ENCODE measurements at places on chromosomes 5 and 9.

DNA sequence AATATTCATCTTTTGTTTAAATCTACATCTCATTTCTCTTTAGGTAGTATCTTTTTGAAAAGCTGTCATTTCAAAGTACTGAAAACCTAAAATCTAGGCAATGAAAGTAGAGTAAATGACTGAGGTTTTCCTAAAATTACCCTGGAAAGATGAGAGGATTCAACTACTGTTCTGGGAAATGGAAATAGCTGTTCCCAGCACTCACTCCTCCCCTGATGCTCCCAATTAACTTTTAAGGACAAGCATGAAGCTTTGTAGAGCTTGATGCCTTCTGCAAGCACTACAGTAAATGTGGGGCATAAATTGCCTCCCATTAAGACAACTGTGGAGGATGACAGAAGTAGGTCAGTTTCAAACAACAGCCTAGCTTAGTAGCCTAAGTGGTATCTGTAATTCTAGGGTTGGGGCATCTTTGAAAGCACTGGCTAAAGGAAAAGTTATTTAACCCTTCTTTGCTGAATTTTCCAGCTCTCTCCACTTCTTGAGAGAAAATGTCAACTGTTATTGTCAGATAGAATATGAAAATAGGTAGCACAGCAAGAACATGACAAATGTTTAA, 100.2 kb upstream of the GNA14 start:
- H3K36me3 ChIP-seq: no peaks in the 10 kb centered on the region
- H3K4me1 ChIP-seq: peaks cover 5% of the 10 kb centered on the region
- no peak overlapping the region for H3K4me3 ChIP-seq
- no peak overlapping the region for H3K27ac ChIP-seq
- no peak for DNase-seq

GRCh38 chr9:5714501-5715401, 85.8 kb downstream of the RIC1 start:
- H3K36me3 ChIP-seq: peaks cover 21% of the 10 kb centered on the region
- H3K27me3 ChIP-seq: no peaks in the 10 kb centered on the region
- peak; percentile 4 for DNase-seq
- H3K27ac ChIP-seq: no peak overlapping the region

GRCh38 chr5:95084757-95085156, 200.1 kb downstream of the MCTP1 start:
- no peaks in the 10 kb centered on the region for H3K27me3 ChIP-seq
- H3K36me3 ChIP-seq: no peaks in the 10 kb centered on the region
- H3K4me1 ChIP-seq: no peaks in the 10 kb centered on the region
- H3K4me3 ChIP-seq: no peak overlapping the region

DNA sequence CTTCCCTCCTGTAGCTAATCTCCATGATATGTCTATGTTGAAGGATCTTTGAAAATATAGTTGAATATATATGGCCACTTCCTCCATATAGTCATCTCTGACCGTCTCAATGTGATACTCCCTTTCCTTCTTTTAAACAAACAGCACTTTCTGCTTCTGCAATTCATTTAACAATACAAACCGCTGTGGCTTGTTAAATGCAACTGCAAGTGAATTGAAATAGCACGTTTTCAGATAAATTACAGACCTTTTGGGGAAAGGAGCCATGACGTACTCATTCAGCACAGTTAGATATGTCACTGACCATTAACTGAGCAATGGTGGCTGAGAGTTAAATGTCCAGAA, 82.5 kb downstream of the FBXO38 start:
- H3K27ac ChIP-seq: no peak overlapping the region
- H3K4me1 ChIP-seq: no peaks in the 10 kb centered on the region

- no peaks in the 10 kb centered on the region for H3K36me3 ChIP-seq
- no peaks in the 10 kb centered on the region for H3K27me3 ChIP-seq
- no peak overlapping the region for H3K27ac ChIP-seq
- H3K4me1 ChIP-seq: peaks cover 17% of the 10 kb centered on the region
Observed at GRCh38 chr5:172877466-172878260, 43.6 kb downstream of the ERGIC1 start.

DNA sequence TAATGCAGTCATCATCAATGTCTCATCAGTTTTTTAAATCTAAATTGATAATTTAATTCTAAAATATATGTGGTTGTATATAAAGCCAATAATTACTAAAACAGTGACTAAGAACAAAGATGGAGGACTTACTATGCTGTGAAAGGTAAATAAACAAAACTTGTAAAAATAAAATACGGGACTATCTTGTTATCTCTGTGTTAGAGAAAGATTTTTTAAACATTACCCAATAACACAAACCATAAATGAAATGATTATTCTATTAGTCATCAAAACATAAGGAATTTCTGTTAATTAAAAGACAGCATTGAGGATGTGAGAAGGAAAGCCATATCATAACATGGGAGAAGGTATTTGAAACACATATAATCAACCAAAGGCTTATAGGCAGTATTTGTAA, 226.2 kb upstream of the SMC2 start:
- H3K4me1 ChIP-seq: no peaks in the 10 kb centered on the region
- H3K27ac ChIP-seq: no peak overlapping the region
- no peaks in the 10 kb centered on the region for H3K27me3 ChIP-seq
- no peak for DNase-seq
- no peak overlapping the region for H3K4me3 ChIP-seq

DNA sequence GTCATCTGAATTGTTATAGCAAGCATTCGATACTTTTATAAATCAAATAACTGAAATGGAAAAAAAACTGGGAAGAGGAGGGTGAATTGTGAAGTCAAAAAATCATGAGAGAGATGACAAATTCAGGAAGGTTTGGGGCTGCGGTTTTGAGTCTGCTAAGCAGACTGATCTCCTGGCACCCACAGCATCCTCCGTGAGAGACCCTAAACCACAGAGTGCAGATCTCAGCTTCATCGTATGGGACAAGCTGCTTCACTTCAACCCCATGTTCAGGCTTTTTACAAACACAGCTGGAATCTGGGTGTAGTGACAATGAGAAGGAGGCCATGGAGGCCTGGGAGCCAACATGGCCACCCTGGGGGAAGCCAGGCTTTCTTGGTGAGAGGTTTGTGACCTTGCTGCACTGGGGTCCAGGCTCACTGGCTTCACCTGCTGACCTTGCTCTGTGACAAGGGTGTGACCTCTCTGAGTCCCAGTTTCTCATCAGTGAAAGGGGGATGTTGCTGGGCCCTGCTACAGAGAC, 19.4 kb downstream of the USP20 start:
- H3K36me3 ChIP-seq: peaks cover 94% of the 10 kb centered on the region
- no peak overlapping the region for H3K27ac ChIP-seq
- no peaks in the 10 kb centered on the region for H3K27me3 ChIP-seq
- DNase-seq: no peak
- H3K4me3 ChIP-seq: no peak overlapping the region

GRCh38 chr5:102800427-102800826, 45.3 kb downstream of the PAM start:
- no peaks in the 10 kb centered on the region for H3K36me3 ChIP-seq
- H3K27me3 ChIP-seq: no peaks in the 10 kb centered on the region
- no peaks in the 10 kb centered on the region for H3K4me1 ChIP-seq
- DNase-seq: no peak

DNA sequence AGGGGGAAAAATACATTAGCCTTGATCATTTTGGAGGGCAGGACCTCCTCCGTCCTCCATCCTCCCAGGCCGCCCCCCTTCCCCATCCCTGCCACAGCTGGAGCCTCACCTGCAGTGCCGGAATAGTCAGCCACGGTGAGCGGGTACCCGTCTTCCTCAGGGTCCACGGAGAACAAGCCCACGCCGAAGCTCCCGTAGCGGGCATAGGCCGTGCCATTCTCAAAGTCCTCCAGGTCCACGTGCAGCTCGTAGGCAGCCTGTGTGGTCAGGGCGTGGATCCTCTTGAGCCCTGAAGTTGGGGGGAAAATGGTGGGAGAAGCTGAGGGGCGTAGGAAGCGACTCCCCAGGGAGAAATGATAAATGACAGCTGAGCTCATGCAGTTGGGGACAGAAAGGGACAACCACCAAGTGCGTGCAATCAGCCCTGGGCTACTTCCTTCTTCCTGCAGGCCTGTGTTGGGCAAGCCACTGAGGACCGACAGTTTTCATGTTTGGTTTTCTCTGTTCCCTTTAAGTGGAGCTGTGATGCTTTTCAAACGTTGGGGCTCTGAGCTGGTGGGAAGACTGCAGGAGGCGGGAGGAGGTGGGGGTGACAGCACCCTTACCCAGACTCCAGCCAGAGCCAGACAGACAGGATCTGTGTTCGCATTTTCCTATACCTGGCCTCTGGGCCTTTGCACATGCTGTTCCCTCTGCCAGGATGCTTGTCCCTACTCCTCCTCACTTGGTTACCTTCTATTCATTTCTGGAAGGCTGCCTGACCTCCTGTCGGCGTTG, 8.7 kb upstream of the QRFP start:
- peaks cover 88% of the 10 kb centered on the region for H3K27me3 ChIP-seq
- no peak overlapping the region for H3K27ac ChIP-seq
- H3K4me1 ChIP-seq: no peaks in the 10 kb centered on the region
- DNase-seq: peak; percentile 75

DNA sequence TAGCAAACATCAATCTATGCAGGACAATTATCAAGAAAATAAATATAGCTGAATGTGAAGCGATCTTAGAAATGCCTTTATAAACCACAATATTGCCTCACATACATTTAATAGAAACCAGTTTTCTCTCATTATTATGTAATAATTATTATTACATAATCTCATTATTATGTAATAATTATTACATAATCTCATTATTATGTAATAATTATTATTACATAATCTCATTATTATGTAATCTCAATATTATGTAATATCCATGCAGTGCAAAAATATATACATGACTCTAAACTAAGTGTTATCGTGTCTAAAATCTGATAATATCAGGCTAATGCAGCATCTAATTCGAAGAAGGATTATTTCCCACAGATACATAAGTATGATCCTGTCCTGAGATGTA, 563.9 kb upstream of the SEMA6A start:
- H3K27ac ChIP-seq: no peak overlapping the region
- no peak overlapping the region for H3K4me3 ChIP-seq
- no peaks in the 10 kb centered on the region for H3K27me3 ChIP-seq
- no peak for DNase-seq
- H3K36me3 ChIP-seq: no peaks in the 10 kb centered on the region
- no peaks in the 10 kb centered on the region for H3K4me1 ChIP-seq

DNA sequence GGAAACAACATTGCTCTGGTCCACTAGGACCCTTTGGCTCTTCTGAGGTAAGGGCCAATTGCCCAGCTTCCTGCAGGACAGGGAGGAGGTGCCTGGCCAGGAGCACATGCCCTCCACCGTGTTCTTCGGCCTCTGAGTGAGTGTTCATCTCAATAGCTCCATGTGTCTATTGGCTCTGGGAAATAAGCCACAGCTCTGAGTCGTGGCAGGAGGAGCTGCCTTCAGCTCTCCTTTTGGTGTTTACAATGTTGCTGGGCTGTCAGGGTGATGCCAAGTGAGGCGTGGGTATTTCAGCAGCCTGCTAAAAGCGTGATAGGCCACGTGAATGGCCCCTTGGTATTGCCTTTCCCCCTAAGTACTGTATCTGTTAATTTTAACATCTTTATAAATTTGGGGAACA, 26.6 kb downstream of the GADD45G start:
- H3K27ac ChIP-seq: no peak overlapping the region
- H3K4me1 ChIP-seq: no peaks in the 10 kb centered on the region

DNA sequence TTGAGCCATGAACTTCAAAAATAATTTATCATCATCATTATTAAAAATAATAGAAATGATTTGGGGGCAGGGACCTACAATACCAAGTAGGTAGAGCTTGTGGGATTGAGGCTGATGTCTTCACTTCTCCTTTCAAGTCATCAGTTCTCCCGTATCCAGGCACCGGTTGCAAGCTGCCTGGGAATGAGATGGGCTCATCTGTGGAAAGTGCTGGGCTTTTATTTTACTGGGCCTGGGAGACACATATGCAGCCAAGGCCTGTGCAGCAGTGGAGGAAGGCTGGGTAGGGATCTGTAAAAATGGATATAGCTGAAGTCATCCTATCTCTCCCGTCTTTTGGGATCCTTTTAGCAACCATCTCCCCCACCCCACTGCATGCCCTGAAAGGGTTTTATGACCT, 284.1 kb upstream of the CLINT1 start:
- no peaks in the 10 kb centered on the region for H3K27me3 ChIP-seq
- no peaks in the 10 kb centered on the region for H3K4me1 ChIP-seq
- no peaks in the 10 kb centered on the region for H3K36me3 ChIP-seq
- no peak overlapping the region for H3K27ac ChIP-seq
- H3K4me3 ChIP-seq: no peak overlapping the region

DNA sequence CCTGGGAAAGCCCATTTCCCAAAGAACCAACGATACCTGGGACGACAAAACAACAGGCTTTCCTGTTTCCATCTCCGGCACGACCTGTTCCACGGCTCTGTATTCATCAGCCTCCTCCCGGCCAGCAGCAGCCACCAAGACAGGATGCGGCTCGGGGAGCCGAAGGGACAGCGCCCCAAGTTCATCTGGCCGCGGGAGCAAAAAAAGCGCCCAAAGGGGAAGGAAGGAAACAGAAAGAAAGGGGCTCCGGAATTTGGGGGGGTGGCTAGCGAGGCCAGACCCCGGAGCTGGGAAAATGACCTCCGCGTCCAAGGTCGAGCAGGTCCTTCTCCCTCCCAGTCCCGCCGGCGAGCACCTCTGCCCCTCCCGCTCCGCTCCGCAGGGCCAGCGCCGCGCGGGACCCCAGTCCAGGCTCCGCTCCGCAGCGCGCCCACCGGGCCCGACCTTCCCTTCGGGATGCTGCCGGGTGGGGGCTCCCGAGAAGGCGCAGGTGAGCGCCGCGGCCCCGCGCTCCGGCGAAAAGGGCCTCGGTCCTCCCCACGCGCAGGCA, 608 bp downstream of the ELOVL7 start:
- H3K36me3 ChIP-seq: no peaks in the 10 kb centered on the region
- peaks cover 5% of the 10 kb centered on the region for H3K4me1 ChIP-seq
- DNase-seq: no peak
- H3K4me3 ChIP-seq: peak overlapping the region; percentile 68
- peak overlapping the region; percentile 44 for H3K27ac ChIP-seq

GRCh38 chr5:55495216-55495615, 39.5 kb downstream of the PLPP1 start:
- no peak for DNase-seq
- no peaks in the 10 kb centered on the region for H3K36me3 ChIP-seq
- peaks cover 9% of the 10 kb centered on the region for H3K27me3 ChIP-seq
- no peak overlapping the region for H3K27ac ChIP-seq

DNA sequence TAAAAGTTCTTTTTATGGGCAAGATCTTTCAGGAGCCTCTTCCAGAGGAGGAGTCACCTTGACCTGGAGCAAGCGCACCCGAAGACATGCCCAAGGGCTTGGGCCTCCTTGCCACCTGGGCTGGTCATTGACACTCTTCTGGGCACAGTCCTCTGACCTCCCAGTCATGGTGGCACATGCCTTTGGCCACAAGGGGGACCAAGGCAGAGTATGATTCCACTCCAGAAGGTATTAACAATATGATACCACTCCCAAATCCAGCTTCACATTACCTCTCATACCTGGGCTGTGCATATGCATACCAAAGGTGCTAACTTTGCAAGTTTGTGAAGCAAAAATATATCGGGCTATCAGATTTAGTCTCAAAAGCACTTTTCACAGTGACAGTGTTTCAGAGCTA, 84.6 kb downstream of the MAST4 start:
- no peaks in the 10 kb centered on the region for H3K27me3 ChIP-seq
- no peak overlapping the region for H3K4me3 ChIP-seq
- no peaks in the 10 kb centered on the region for H3K36me3 ChIP-seq
- no peak for DNase-seq
- H3K4me1 ChIP-seq: no peaks in the 10 kb centered on the region
- H3K27ac ChIP-seq: no peak overlapping the region

- H3K27me3 ChIP-seq: no peaks in the 10 kb centered on the region
- H3K4me3 ChIP-seq: no peak overlapping the region
- H3K36me3 ChIP-seq: no peaks in the 10 kb centered on the region
- no peaks in the 10 kb centered on the region for H3K4me1 ChIP-seq
- no peak for DNase-seq
- H3K27ac ChIP-seq: no peak overlapping the region
Observed at GRCh38 chr5:102590467-102590866, 91.7 kb upstream of the SLCO6A1 start.

GRCh38 chr5:34587355-34588241, 68.5 kb upstream of the RAI14 start:
- peak; percentile 89 for DNase-seq
- H3K36me3 ChIP-seq: no peaks in the 10 kb centered on the region
- H3K4me1 ChIP-seq: peaks cover 58% of the 10 kb centered on the region
- H3K27me3 ChIP-seq: no peaks in the 10 kb centered on the region
